ENCODE measurements at places on chromosomes 12 and 14. TPM values are rescaled to one million over a fixed set of nuclear protein-coding genes. Genes with fewer than 3 reads are reported as not detected.

Gene CCDC91
- 32.9 TPM for total RNA-seq

Gene RALGAPA1
- total RNA-seq, result 83.5 TPM

Gene AMN
- total RNA-seq, result 1.0 TPM

Gene DCD
- not detected for total RNA-seq

Gene CLEC9A
- not detected for total RNA-seq

Gene PAPLN
- 1.6 TPM for total RNA-seq

Gene GNG2
- 25.1 TPM for total RNA-seq

Gene CMA1
- total RNA-seq, result 0.52 TPM

Gene PLCZ1
- total RNA-seq, result not detected

Gene TDRD9
- 0.52 TPM for total RNA-seq

Gene HAL
- total RNA-seq, result 0.52 TPM

Gene CD27
- total RNA-seq, result not detected

Gene KRT80
- total RNA-seq, result 0.52 TPM

Gene CEBPE
- under 0.01 TPM for total RNA-seq

Gene PTGDR
- under 0.01 TPM for total RNA-seq

Gene HCAR2
- total RNA-seq, result 1.6 TPM

Gene IFNG-AS1
- total RNA-seq, result 1.0 TPM

Gene EXOC3L4
- total RNA-seq, result 0.52 TPM

Gene COX8C
- total RNA-seq, result not detected

Gene GNPNAT1
- total RNA-seq, result 7.8 TPM

Gene TMPRSS12
- not detected for total RNA-seq

Gene GPR135
- total RNA-seq, result 2.6 TPM

Gene IL31
- total RNA-seq, result not detected

Gene SLC2A3
- total RNA-seq, result 49.6 TPM

Gene KIF5A
- under 0.01 TPM for total RNA-seq

Gene ALDH6A1
- 24.0 TPM for total RNA-seq

Gene FAR2
- total RNA-seq, result 12.5 TPM

Gene BHLHE41
- total RNA-seq, result 1.0 TPM

Gene GNPTAB
- total RNA-seq, result 10.4 TPM

Gene KLHDC1
- 20.9 TPM for total RNA-seq

Gene MBD6
- 2.6 TPM for total RNA-seq

Gene FLVCR2
- 7.3 TPM for total RNA-seq

Gene KICS2
- 4.2 TPM for total RNA-seq

Gene LTA4H
- 55.8 TPM for total RNA-seq

Gene PPP1R36
- 0.52 TPM for total RNA-seq

Gene FNTB
- 5.7 TPM for total RNA-seq

Gene MORN3
- total RNA-seq, result under 0.01 TPM

Gene SLC25A47
- 0.52 TPM for total RNA-seq

Gene TDP1
- total RNA-seq, result 12.5 TPM

Gene FZD10
- 5.7 TPM for total RNA-seq

Gene SLCO1A2
- not detected for total RNA-seq

Gene ARMH4
- 6.8 TPM for total RNA-seq

Gene MYF6
- total RNA-seq, result 136 TPM

Gene PAH
- not detected for total RNA-seq

Gene PRKD1
- total RNA-seq, result 30.3 TPM

Gene DDX23
- 56.9 TPM for total RNA-seq

Gene MUCL1
- not detected for total RNA-seq

Gene AGAP2
- total RNA-seq, result 2.1 TPM

Gene INSM2
- not detected for total RNA-seq

Gene SLC48A1
- total RNA-seq, result 7.8 TPM

Gene ANKRD33
- not detected for total RNA-seq

Gene IFI27
- total RNA-seq, result 1.6 TPM

Gene A2M
- total RNA-seq, result 244 TPM

Gene FAM181A
- not detected for total RNA-seq

Gene SPX
- total RNA-seq, result 7.8 TPM

Gene KRT4
- not detected for total RNA-seq

Gene RTN1
- 2.6 TPM for total RNA-seq

Gene GPRC5D
- not detected for total RNA-seq

Gene AKAP5
- total RNA-seq, result 0.52 TPM

Gene NOS1
- 0.52 TPM for total RNA-seq

Measured in skeletal muscle tissue (tissue), 5 donors.